ENCODE measurements at places on chromosomes 13 and 19.

DNA sequence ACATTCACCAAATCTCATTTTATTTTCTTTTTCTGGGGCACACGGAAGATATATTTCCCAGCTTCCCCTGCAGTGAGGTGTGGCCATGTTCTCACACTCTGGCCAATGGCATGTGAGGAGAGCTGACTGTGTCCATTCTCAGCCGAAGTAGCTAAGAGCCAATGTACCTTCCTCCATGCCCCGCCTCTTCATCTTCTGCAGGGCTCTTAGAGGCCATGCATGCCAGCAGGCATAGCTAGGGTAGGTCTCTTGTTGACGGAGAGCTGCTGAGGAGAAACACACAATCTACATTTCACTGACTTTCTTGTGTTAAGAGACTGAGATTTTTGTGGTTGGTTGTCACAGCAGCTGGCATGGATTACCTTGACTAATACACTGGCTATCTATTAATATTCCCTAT lies 9.8 kb upstream of the MICU2 start:
- DNase-seq, result no peak

DNA sequence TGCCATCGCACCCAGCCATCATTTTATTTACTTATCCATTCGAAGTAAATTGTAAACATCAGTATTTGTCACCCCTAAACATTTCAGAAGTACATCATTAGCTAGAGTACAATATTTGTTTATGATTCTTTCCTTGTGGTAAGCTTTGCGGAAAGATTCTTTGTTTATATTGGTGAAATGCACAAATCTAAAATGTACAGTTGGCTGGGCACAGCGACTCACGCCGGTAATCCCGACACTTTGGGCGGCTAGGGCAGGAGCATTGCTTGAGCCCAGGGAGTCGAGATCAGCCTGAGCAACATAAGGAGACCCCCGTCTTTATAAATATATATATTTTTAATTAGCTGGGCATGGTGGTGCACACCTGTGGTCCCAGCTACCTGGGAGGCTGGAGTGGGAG lies 10.1 kb downstream of the LGALS7B start:
- DNase-seq, result no peak

DNA sequence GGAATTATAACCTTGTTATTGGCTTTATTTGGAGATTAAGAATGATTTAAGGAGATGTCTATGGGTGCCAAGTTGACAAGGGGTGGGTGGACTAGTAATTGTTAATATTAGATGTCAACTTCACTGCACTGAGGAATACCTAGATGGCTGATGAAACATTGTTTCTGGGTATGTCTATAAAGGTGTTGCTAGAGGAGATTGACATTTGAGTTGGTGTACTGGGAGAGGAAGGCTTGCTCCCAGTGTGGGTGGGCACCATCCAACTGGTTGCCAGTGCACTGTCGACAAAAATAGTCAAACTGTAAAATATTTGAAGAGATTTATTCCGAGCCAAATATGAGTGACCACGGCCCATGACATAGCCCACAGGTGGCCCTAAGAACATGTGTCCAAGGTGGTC lies 378.8 kb downstream of the NDFIP2 start:
- no peak for DNase-seq

GRCh38 chr13:51814825-51815650 lies 11.1 kb upstream of the DHRS12 start:
- no peak for DNase-seq

GRCh38 chr13:112614835-112615234 lies 26.9 kb upstream of the TUBGCP3 start:
- no peak for DNase-seq

DNA sequence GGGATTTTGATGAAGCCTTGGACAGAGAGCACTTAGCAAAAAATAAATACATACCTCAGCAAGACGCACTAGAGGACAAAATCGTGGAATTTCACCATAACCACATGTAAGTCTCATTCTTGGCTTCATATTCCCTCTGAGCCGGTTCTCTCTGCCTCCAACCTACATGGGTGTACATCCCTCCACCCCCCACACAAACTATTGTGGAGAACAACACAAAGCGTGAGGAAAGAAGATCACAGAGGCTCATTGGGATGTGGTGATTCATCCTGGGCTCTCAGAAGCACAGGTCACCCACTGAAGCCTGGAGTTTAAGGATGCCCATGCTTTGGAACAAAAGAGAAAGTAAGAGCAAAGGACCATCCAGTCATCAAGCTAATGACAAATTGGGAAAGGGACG lies 192.2 kb downstream of the STK24 start:
- no peak for DNase-seq

DNA sequence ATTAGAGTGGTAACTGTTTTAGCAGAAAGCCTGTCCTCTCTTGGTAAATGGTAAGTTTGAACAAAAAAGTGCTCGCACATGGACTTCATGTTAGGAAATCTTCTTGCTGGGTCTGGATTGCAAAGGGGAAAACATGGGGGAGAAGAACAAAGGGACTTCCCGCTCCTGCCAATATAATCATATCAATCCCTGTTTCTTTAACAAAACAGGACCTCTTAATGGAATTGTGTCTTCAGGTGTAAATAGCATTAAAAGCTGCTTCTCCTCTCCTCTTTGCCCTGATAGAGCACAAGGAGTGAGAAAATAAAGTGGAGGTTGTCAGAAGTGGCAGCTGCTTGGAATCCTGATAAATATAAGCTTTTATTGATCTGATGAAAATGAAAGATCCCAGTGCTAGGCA lies 20.4 kb upstream of the ZNF536 start:
- DNase-seq, result no peak

DNA sequence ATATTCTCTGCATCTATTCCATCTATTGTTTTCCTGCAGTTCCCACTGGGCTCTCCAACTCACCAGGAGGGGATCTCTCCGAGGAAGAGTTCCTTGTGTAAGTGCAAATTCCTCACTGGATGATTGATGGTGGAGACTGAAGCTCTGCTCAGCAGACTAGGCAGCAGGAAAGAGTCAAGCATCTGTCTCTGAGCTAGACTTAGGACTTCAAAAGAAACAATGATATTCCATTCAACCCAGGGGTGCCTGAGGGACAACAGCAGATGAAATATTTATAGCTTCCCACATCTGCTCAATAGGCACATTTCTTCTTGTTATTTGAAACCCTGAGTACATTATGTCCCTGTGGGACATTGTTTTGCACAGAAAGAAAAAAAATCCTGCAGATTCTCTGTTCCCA lies at the start of the genes OR7A5 and OR7C1:
TSS of gene OR7A5 (minus strand) at position 175 of the 400 bp plus-strand sequence. CDS start 6,944 bp downstream, outside the sequence.
TSS of gene OR7C1 (minus strand) at position 175 of the 400 bp plus-strand sequence. CDS start 35,049 bp downstream, outside the sequence.
- DNase-seq, result no peak

- DNase-seq, result no peak
Measured at GRCh38 chr19:17538684-17539237, 16.7 kb upstream of the COLGALT1 start.

GRCh38 chr19:19191768-19192077 lies 229 bp downstream of the BORCS8 start:
- DNase-seq, result no peak

DNA sequence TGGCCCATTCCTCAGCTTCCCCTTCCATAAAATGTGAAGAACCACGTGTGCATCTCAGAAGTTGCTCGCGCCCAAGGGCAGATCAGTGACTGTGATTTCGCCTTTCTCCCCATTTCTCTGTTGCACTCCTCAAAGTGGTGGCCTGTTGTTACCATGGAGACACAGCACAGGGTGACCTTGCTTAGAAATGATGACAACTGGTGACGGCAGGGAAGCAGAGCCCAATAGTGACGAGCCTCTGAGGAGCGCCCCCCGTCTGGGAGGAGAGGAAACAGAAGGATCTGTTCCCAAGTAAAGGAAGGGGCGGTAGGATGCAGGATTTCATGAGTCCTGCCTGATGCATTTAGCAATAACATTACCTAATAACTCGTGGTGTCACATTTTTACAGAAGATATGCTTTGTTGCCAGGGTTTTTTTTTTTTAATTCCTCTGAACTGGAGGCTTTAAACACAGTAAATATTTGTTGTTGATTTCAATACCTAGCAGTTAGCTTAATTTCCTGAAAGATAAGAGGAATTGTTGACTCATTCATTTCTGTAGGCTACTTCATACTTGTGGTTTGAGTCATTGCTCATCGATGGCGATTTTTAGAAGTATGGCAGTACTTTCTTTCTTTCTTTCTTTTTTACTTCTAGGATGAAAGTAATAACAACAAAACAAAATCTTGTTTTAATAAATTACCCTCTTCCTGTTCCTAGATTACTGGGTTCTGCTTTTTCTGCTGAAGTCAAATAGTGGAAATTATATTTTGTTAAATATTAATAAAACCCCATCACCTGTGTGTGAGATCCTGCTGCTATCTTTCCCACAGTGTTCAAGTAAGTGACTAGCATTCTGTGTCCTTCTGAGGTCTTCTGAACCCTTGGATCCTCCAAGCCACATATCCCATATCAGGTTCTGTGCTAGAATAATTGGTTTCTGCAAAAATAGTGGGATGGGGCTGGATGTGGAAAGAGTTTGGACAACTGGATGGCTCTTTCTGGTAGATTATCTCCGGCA lies 36.0 kb downstream of the MBNL2 start:
- DNase-seq, result no peak

GRCh38 chr13:98775844-98776598 lies 23.5 kb upstream of the SLC15A1 start:
- DNase-seq, result no peak

GRCh38 chr13:58978331-58978730 lies 1185.4 kb downstream of the DIAPH3 start:
- DNase-seq, result no peak

DNA sequence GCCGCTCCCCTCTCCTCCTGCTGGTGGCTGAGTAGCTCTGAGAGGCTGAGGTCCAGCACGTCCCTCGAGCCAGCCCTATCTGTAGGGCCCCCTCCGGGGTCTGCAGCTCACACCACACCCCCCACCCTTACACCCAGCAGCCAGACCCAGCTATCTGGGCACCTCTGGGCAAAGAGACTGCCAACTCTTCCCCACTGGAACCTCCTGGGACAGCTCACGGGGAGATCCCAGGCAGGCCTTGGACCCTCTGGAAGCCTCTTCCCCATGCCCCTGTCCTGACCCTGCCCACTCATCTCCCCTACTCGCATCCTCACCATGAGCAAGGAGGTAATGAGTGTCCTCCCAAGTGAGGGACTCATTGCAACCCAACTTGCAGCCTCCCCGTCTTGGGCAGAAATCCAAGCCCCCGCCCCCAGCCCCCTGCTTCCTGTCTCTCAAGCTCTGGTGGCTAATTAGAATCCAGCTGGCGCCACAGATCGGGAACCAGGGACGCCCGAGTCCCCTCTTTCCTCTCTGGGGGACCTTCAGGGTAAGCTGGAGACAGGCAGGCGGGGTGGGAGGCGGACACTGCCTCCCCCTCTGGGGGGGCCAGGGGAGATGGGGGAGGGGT lies 22.1 kb downstream of the ADGRL1 start:
- no peak for DNase-seq

DNA sequence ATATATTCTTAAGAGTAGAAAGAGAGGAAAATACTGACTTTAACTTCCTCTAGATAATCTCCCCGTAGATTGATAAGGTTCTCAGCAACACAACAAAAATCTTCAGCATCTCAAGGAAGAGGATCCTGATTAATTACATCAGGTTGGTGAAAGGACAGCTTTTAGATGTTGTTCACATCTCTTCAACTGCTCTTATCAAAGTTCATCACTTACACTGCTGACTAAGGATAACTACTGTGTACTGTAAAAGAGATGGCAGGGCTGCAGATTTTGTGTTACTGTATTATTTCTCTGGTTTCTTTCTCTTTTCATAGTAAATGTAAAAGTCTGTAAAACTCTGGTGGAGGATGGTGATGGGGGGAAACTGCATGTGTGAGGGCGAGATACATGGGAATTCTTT lies 133.7 kb downstream of the PCDH9 start:
- DNase-seq, result no peak

DNA sequence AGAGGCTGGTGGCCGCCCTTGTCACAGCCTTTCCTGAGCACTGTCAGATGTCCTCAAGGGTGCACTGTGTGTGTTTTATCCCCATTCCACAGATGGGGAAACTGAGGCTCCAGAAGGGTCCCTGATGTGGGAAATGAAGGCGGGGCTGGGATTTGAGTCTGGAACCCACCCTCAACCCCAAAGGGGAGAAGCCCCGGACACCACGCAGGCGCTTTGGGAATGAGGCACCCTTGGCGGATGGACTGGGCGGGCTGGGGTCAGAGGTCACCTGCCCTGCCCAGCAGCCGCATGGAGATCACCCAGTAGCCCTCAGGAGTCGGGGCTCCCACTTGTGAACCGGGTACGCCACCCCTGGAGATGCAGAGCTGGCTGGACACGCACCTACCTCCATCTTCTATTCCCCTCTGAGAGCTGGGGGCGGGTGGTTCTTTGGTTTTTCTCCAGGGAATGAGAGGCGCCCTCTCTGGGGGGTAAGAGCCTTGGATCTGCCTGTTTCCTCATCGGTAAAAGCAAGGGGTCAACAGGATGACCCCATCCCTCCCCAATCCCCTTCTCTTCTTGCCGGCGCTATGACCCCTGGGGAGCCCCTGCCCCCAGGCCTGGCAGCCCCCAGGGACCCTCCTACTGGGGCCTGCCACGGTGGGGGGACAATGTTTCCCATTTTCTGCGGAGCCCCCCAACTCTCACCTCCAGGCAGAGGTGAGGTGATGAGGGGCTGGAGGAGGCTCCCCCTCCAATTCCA lies 8.3 kb upstream of the ONECUT3 start:
- DNase-seq, result no peak

GRCh38 chr19:5023128-5023571 lies 54.2 kb downstream of the KDM4B start:
- DNase-seq, result no peak

DNA sequence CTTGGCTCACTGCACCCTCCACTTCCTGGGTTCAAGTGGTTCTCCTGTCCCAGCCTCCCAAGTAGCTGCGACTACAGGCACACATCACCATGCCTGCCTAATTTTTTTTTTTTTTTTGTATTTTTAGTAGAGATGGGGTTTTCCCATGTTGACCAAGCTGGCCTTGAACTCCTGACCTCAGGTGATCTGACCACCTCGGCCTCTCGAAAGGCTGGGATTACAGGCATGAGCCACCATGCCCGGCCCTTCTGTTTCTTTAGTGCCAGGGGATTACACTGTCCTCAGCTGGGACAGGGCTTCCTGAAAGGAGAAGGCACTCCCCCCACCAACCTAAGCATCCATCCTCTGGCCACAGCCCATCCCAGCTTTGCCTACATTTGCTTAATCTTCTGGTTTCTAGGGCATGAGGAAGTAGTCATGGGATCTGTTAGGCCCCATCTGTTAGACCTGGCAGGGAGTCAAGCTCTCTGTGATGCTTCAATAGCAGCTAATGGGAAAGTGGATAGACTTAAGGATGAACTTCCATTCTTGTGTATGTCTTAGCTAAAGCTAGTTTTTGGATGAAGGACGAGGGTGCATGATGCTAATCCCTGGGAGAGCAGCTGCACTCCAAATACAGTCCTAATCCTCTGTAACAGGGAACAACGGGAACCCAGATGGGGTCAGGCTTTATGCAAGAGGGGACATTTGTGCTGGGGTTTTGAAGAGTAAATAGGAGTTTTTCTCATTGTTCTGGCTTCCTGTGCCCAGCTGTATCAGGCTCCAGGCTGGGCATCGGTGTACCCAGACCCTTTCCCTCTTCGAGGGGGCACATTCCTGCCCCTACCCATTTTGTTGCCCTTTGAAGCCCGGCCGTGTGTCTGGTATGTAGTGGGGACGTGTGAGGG lies 2.6 kb downstream of the VAV1 start:
- no peak for DNase-seq

GRCh38 chr19:35755550-35756376 lies 1.1 kb downstream of the HSPB6 start:
- no peak for DNase-seq
